Inflammatory macrophage treated with lipopolysaccharide for 1 hour (primary cell): ENCODE measurements at places on chromosomes 7 and 10.

- no peak for DNase-seq
These were observed 133.8 kb downstream of the NEURL1 start for GRCh38 chr10:103627111-103627892.

DNA sequence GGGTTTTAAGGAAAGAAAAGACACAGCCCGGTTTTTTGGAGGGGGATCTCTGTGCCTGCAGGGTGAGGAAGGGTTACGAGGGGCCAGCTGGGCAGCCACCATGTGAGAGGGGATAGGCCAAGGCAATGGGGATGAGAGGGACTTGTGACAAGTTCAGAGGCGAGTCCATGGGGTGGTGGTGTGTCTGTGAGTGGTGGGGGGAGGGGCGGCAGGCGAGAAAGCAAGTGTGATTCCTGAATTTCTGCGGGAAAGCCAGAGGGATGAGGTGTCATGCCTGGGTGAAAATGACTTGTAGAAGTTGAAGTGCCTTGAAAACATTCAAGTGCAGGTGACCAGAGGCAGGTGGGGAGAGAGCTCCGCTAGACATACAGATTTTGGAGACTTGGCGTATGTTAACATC, 61.0 kb upstream of the RNF32 start:
- no peak for DNase-seq

DNA sequence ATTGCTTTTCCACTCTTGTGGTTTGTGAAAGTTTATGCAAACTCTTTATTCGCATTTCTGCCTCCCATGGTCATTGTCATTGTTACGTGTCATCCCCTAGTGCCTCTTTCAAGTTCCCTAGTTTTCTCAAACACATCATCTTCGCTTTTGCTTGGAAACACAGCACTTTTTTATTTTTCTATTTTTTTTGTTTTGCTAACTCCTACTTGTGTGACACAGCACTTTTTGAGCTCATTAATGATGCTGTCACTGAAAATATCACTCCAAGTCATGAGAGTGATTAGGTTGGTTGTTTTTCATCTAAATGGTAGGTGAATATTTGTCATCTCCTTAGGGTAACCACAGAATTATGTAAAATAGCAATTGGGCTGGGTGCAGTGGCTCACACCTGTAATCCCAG, 8.5 kb upstream of the STX1A start:
- DNase-seq, result peak; percentile 9

GRCh38 chr10:110571093-110571743, 3.7 kb downstream of the SMC3 start:
- DNase-seq, result no peak

- no peak for DNase-seq
These were observed 75.2 kb downstream of the CLEC2L start for GRCh38 chr7:139598642-139599041.

DNA sequence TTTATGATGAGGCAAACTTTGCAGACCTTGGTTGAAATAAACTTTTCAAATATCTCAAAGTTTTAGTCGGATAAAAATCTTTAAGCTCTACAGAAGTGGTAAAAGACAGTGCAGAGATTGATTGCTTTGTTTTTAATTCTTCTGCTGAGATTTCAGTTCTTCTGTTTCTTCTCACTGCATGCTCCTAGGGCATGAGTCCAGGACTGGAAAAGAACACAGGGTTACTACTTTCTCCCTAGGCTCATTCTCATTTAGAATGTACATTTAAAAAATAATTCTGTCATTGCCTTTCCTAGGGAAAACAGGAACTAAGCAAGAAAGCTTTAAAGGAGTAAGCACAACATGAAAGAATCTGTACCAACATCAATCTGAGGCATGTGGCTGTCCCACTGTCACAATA, 256.7 kb upstream of the DGKB start:
- no peak for DNase-seq

GRCh38 chr10:11024596-11024995, 6.9 kb downstream of the CELF2 start:
- peak; percentile 48 for DNase-seq

GRCh38 chr10:129809431-129809830, 154.6 kb downstream of the EBF3 start:
- no peak for DNase-seq

GRCh38 chr7:27157702-27158431, 1.4 kb upstream of the HOXA7 start:
- DNase-seq, result no peak

GRCh38 chr10:11682267-11682683, 59.9 kb upstream of the ECHDC3 start:
- DNase-seq, result no peak

DNA sequence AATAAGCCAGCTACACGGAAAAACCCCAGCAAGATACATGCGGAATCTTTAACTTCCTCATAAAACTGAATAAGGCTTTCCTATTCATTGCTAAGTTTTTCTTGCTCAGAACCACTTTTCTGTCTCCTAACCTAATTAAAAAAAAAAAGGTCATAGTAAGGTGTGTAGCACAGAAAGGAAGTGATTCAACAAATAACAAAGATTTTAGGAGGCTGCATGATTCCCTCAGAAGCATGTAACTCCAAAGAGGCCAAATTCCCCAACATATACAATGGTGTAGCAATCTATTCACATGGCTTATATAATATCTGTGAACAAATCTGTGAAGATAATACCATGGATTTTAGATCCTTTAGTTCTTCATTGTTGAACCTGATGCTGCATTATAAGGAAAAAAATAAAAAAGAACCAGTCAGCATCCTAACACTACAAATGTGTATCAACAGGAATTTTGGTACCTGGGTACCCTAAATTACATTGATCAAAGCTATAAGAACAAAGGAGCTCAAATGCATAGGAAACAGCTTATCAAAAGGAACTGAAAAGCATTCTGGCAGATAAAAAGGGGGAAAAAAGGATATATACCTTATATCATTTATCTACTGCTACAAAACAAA, 63.8 kb downstream of the IMMP2L start:
- DNase-seq, result no peak

- no peak for DNase-seq
These were observed 11.3 kb downstream of the TNS3 start for GRCh38 chr7:47570649-47571050.

DNA sequence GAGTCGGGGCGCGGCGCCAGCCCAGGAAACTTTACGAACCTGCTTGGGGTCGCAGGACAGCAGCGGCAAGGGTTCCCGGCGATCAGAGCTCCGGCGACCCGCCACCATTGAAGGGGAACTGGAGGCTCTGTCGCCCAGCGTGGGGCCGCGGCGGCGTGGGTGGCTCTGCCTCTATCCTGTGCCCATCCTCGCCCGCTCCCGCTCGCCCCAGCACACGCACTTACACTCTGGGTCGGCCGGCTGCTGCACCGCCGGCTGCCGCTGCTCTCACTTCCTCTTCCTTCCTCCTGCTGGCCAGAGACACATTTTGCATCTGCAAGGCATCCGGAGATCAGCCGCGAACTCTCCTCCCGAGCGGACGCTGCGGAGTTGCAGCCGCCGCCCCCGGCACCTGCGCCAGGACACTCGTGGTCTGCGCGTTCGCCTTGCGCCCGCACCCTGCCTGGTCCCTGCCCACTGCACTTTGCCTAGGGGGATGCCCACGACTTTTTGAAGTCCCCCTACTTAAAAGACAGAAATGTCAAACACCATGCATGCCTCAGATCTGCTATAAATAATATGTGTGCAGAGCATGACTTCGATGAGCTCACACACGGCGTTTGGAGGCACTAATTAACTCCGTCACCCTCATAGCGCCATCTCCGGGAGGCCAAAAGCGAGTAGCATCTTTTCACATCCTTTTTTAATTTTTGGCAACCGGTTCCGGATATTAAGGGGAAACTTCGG, at the start of gene ELMO1:
ELMO1 (minus strand) TSS at position 229 of the 726 bp plus-strand sequence. CDS start 106,174 bp downstream, outside the sequence.
- DNase-seq, result peak; percentile 84

- peak; percentile 38 for DNase-seq
These were observed 558 bp downstream of the ARHGAP22 start for GRCh38 chr10:48604039-48604990.

DNA sequence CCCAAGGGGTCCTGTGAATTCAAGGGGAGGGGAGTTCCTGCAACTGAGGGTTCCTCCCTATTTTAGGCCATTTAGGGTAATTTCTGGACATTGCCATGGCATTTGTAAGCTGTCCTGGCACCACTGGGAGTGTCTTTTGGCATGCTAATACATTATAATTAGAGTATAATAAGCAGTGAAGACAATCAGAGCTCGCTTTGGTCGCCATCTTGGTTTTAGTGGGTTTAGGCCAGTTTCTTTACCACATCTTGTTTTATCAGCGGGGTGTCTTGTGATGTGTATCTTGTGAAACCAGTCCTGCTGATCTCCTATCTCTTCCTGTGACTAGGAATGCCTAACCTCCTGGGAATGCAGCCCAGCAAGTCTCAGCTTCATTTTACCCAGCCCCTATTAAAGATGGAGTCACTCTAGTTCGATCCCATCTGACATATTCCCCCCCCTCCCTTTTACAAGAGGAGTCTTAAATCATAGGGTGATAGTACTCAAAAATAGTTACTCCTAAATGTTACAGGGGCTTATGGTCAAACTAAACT, 43.2 kb downstream of the SVOPL start:
- no peak for DNase-seq

DNA sequence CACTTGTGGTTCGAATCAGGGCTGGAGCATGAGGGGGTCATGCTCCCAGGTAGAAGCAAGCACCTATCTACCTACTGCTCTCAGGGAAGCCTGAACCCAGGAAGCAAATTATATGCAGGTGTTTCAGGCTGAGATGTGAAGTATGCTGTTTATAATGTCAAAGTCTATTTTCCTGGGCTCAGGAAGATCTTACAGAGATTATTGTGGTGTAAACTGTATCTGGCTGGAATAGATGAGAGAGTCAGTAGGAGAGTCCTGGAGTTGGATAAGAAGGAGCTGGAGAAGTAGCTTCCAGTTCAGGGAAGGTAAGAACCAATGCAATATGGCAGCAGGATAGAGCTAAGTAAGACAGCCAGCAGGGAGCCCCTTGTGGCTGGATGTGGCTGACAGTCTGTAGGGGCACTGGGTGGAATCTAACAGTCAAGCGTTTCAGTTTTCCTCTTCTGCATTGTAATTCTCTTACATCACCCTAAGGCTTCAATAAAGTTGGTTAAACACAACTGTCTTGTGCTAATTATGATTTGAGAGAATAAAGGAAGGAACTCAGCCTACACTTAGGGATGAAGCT, 105.9 kb upstream of the EEPD1 start:
- DNase-seq, result no peak

DNA sequence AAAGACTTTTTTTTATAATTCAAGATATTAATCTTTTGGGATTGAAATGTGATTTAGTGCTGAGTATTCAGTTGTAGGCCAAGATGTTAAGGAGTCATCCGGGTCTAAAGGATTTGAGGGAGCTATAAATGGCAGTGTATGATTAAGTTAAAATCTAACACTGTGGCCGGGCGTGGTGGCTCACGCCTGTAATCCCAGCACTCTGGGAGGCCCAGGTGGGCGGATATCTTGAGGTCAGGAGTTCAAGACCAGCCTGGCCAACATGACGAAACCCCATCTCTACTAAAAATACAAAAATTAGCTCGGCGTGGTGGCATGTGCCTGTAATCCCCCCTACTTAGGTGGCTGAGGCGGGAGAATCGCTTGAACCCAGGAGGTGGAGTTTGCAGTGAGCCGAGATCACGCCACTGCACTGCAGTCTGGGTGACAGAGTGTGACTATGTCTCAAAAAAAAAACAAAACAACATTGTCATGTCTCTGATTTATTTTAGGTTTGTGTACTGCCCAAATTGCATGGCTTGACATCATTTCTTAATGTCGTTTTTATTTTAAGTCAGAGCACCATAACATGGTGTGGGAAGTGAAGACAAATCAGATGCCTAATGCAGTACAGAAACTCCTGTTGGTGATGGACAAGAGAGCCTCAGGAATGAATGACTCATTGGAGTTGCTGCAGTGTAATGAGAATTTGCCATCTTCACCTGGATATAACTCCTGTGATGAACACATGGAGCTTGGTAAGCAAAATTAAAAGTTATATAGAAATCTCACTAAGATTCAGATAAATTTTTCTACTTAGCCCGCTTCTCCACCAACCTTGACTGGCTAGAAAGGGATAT, 10.7 kb downstream of the HBP1 start:
- no peak for DNase-seq

GRCh38 chr7:158950914-158951635, 94.7 kb downstream of the DYNC2I1 start:
- DNase-seq, result no peak

GRCh38 chr7:665736-666453, 60.6 kb upstream of the DNAAF5 start:
- DNase-seq, result no peak

- DNase-seq, result peak; percentile 18
These were observed 29.6 kb downstream of the ANKRD16 start for GRCh38 chr10:5860066-5860465.

- DNase-seq, result no peak
These were observed 187.4 kb downstream of the CYP26A1 start for GRCh38 chr10:93261089-93261488.

DNA sequence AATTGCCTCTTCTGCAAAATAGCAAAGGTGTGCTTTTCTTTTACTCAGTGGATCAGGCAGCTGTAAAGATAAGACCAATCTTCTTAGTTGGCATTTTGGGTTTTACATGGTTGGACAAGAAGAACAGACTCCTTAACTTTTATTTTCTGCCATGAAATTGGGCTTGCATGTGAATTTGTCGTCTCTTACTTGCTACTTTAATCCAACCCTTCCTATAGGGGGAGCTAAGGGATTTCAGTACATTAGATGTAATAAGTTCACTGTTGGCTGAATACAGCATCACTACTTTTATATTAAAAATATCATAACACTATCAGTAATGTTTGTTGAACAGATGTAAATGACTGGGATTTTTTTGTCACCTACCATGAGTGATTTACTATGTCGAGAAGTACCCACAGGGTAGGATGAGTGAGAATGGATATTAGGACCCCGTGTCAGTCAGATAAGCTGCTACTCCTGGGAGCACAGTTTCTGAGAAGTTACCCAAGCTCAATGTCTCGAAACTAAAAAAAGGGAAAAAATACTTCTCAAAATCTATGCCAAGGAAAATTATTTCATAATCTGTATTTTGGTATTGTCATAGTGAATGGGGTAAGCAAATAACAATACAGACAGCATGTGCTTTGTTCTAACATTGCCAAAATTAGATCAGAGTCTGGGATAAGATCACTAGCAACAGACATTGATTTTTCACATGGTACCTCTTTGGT, 127.4 kb upstream of the AGR3 start:
- peak; percentile 82 for DNase-seq

DNA sequence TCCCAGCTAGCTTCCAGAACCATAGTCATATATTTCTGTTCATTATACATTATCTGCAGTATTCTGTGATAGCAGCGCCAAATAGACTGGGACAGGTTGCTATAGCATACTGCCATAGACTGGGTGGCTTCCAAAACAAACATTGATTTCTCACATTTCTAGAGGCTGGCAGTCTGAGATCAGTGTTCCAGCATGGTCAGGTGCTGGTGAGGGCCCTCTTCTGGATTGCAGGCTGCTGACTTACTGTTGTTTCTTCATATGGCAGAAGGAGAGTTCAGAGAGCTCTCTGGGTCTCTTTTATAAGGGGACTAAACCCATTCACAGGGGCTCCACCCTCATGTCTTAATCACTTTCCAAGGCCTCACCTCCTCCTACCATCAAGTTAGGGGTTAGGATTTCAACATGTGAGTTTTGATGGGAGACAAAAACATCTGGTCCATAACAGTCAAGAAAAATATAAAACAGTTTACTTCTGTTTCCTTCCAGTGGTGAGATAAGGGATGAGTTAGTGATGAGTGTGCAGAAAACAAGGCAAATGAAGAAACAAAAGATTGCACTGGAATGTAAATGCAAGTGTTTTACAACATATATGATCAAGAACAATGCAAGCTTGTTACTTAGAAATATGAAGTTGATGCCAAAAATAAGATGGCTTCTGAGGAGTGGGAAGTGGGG, 399.0 kb upstream of the C7orf33 start:
- no peak for DNase-seq
